NCI-H226 (cell line): ENCODE measurements at places on chromosomes 4 and X.

DNA sequence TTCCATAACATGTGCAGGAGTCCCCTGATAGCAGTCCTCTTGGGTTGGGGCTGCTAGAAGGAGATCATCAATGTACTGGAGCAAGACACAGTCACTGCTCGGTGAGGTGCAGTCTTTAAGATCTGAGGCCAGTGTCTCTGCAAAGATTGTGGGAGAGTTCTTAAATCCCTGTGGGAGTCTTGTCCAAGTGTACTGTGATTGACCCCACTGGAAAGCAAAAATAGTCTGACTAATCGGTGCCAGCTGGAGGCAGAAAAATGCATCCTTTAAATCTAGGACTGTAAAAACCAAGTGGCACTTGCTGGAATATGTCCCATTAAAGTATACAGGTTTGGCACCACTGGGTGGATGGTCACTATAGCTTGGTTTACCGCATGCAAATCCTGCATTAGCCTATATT is 31.1 kb downstream of the SULT1E1 start:
- DNase-seq = no peak

DNA sequence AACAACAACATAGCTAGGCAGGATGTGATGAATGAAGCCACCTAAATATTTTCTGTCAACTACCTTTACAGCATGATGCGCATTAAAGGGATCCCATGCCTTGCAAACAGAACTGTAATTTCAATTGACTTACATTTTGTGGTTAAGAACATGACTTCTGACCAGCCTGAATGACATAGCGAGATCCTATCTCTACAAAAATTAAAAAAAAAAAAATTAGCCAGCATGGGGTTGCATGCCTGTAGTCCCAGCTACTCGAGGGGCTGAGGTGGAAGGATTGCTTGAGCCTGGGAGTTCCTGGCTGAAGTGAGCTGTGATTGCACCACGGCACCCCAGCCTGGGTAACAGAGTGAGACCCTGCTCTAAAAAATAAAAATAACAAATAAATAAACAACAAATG is 680.6 kb downstream of the IQCM start:
- no peak for DNase-seq

DNA sequence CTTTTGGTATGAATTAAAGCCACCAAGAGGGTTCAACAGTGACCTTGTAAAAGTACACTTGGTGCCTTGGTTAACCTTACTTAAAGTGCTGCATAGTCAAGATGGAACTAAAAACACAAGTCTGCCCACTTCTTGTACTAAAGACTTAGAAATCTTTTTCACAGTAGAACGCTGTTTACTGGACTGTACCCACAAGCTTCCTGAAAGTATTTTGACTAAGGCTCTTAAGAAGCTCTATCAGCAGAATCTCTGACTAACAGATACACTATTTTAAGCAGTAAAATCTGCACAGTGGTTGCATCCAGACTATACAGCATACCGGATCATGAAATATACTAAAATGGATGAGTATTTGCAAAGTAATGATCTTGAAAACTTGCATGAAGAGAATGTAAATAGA is 7.2 kb downstream of the RAB28 start:
- DNase-seq = no peak

DNA sequence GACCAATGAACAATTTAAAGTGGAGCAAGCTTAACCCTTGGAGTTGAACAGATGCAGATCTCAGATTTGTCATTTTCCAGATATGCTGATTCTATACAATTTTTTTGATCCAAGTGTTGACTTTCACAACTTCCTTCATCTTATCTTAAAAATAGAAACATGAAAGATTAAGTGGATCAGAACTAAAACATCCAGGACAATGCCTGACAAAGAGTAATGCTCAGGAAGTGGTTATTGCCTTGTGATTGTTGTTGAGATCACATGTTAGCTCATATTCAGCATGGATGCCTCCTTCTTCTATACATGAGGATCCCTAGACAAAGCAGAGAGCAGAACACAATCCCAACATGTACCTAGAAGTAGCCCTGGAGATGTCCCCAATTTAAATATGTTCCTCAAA is 160.9 kb downstream of the PPARGC1A start:
- DNase-seq = peak; percentile 67

- no peak for DNase-seq
These were observed 3.4 kb upstream of the CPLX1 start for GRCh38 chr4:829291-829690.

- DNase-seq = no peak
These were observed 12.8 kb upstream of the F8A1 start for GRCh38 chrX:154873329-154873728.

DNA sequence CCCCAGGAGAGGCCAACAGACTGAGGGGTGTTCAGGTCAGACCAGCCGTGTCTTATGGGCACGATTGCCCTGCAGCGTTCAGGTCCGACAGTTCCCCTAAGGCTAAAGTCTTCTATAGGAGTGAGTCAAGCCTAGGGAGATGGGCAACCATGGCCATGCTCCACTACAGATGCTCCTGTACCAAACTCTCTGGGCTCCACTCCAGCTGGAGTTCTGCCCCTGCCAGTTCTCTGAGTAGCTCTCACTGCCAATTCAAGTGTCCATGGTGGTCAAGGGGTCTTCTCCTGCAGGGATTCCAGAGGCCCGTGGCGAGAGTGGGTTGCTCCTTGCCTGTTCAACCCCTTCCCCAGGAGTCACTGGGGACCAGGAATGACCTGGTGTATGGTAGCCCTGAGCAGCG is 38.2 kb downstream of the BEX3 start:
- no peak for DNase-seq

DNA sequence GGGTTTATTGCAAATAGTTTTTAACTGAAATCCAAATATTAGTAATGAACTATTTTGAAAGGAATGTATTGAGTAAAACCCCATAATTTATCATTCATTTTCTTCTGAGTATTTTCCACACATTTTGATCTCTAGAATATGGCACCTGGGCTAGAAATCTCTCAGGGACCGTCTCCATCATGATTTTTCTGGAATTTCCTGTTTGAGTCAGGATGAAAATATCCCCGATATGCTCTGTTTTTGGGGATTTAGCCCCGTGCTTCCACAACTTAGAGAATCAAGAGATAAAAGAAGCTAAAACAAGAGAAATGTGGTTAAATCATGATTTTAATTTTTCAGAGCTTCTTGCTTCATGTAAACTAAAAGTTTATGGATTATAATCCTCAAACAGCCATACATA is 114.2 kb downstream of the SPCS3 start:
- no peak for DNase-seq

GRCh38 chr4:69753686-69754085 is 6.7 kb downstream of the SULT1B1 start:
- DNase-seq = no peak

DNA sequence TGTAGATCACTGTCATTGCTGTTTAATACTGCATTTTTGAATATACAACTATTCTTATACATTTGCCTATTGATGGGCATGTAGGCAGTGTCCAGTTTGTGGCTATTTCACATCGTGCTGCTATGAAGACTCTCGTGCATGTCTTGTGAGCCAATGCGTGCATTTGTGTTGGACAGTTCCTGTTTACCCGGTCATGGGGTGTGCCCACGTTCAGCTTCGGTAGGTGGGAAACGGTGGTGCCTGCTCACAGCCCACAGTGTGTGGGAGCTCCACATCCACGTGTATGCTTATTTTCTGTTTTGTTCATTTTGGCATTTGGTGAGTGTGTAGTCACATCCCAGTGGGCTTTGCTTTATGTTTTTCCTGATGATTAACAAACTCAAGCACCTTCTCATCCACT is 19.7 kb upstream of the RNF212 start:
- DNase-seq = no peak

GRCh38 chrX:54288277-54288676 is 69.6 kb downstream of the WNK3 start:
- no peak for DNase-seq

DNA sequence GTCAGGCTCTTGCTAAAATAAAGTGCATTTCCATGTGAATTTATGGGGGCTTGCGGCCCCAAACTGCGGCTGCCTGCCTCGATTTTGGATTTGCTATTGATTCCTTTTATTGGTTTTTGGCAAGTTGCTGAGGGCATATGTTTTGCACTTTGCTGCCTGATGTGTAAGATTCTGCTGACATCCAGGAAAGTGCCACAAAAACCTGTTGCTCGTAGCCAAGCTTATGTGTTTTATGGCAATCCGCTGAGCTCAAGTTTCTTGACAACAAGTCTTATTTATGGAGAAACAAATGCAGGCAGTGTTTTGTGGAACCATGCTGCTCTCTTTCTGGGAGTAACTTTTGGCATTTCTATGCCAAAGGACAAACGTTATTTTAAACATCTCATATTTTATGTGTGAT is 97.3 kb upstream of the DDIT4L start:
- no peak for DNase-seq
